ENCODE measurements at places on chromosomes 5 and 9.

- no peak for DNase-seq
These were observed 207.3 kb downstream of the CD180 start for GRCh38 chr5:66989286-66989685.

GRCh38 chr9:30103647-30104394, 2280.6 kb upstream of the ACO1 start:
- no peak for DNase-seq

DNA sequence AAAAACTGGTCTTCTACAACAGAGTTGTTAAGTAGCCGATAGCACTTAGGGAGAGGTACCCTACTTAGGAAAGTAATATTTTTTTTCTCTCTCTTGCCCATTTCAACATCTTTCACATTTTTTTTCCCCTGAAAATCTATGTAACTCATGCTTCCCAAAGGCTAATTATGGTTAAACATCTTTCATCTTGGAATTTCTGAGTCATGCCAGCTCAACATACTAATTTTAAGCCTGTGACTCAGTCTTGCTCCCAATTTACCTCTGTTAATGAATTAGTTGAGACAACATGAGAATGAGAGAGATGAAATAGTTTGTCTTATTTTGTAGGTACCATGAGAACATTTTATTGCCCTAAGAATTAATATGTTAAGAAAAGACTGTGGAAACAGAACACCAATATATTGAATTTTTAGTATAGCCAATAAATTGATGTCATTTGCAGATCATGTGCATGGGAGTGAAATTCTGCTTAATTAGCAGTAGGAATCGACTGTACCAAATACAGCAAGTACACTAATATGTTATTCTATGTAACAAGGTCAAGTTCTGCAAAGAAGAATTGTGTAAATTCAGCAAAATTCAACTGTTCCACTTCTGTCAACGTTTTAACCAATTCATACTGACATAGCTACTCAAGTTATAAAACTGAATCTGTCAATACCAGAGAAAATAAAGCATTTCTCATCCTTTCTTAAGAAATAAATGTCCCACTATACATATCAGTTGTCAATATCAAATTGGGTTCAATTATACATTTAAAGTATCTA, 550.0 kb downstream of the PTPRD start:
- DNase-seq, result no peak

- no peak for DNase-seq
These were observed 29.7 kb downstream of the MEGF10 start for GRCh38 chr5:127320032-127320965.

DNA sequence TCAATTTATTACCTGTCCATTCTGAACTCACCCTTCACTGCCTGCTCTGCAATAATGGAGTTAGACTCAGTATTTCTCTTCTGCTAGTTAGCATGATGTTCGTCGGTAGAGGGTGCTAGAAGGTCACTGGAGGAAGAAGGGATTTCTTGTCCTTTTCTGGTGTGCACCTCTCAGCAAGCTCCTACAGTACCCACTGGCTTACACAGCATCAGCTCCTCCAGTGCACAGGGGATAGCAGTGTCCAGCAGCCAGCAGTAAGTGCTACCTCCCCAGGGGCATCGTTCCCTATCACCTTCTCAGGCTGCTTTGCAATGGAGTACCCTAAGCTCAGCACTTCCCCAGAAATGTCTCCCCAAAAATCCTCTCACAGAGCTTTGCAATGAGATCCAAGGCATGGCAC, 45.9 kb upstream of the APC start:
- DNase-seq, result no peak

DNA sequence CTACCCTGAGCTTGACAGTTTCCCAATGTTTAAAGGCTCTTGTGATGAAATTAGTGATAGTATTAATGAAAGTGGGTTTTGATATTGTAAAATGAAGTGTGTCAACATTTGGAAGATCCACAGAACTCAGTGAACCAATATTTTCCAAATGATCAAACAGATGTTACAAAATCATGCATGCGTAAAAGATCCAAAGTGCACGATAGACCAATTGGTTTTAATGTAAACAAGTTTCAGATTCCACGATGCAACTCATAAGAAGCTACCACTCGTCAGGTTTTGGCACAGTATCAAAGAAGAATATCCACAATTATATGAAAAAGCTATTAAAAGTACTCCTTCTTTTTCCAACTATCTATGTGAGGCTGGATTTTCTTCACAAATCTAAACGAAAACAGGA, 82.3 kb downstream of the SLC38A9 start:
- DNase-seq, result no peak

All from esophagus squamous epithelium (tissue), 5 donors.